ENCODE measurements at places on chromosomes 4 and X.

GRCh38 chr4:87053176-87053658 lies 118.4 kb downstream of the AFF1 start:
- no peak for DNase-seq

DNA sequence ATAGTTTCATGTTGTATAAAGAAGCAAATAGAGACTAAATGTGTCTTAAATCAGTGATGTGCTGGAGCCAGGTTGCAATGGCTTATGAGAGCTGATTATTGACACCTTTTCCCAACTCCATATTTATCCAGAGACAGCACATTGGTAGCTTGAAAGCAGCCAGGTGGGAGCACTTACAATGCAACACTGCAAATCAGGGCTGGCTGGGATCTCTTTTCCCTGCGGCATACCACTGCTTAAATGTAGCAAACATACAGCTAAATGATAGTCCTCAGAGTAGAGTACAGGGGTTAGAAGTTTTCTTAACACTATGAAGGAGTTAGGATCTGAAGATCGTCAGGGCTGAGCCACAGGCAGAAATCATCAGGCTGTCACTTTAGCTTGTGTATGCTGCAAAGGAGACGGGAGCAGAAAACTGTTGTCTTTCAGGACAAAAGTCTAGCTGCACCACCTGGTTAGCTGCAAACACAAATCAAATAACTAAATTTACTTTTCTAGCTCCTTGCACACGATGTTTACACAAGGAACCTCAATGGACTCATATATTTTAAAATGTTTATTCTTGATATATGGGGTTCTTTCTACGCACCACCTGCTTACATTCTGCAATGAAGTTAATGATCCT lies 527.3 kb downstream of the TLL1 start:
- no peak for DNase-seq

DNA sequence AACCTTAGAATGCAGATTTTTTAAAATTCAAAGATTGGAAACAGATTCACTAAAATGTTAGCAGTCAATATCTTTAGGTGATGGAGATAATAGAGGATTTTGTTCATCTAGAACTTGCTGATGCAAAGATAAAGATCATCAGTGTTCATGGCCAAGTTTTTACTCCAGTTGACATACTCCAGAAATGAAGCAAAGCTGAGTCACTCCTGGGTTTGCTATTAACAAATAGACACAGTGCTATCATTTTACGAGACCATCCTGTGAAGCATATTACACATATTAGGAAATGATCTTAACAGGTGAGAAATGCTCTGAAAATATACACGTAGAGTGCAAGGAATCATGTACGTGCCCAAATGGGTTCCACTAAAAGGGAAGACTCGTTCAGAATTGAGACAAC lies 170.6 kb upstream of the FAM9B start:
- DNase-seq: no peak

DNA sequence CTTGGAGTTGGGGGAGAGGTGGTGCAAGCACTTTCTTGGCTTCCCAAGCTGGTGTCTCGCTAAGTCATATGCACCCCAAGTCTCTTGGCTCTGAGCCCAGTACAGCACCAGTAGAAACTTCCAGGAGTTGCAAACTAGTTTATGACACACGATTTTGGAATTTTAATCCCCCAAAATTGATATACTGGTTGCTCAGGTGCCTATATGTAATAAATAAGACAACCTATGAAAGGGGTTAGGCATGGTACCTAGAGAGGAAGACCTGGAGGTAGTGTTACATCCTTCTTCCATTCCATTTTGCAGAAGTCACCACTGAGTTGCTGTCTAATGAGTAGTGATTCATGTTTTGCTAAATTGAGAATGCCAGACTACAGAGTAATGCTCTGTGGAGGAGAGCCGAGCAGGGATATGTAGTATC lies 4.3 kb upstream of the SLC4A4 start:
- DNase-seq: no peak
